Effector CD8-positive, alpha-beta T cell (primary cell): ENCODE measurements at places on chromosomes 13 and 19.

GRCh38 chr19:16442386-16443276 lies 29.1 kb downstream of the EPS15L1 start:
- DNase-seq = no peak

GRCh38 chr13:79448413-79448812 lies 32.5 kb upstream of the NDFIP2 start:
- no peak for DNase-seq

- DNase-seq = no peak
These were observed 19.8 kb downstream of the PAK4 start for GRCh38 chr19:39145180-39145953.

- no peak for DNase-seq
These were observed 4.6 kb upstream of the CCNE1 start for GRCh38 chr19:29807178-29807577.

DNA sequence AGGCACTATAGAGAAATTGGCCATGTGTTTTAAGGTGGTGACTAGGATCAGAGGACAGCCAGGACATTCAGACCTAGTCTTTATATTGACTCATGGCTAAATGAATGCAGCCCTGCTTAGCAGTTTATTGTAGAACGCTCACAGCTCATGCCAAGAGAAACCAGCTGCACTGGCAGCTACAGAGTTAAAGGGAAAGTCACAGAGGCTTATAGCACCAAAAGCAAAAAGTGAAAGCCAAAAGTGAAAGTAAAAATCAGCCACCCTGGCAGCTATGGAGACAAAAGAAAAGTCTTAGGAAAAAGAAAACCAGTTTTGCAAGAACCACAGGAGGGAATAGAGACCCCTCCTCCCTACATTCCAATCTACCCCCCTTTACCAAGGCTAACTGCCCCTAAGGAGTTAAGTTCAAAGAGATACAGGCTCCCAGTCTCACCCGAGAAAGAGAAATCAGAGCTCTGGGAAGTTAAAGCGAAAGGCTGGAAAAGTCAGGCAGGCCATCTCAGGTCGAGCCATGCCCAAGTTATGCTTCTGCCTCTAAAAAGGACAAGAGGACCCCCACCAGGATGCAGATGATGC lies 99.0 kb downstream of the ZNF429 start:
- no peak for DNase-seq

DNA sequence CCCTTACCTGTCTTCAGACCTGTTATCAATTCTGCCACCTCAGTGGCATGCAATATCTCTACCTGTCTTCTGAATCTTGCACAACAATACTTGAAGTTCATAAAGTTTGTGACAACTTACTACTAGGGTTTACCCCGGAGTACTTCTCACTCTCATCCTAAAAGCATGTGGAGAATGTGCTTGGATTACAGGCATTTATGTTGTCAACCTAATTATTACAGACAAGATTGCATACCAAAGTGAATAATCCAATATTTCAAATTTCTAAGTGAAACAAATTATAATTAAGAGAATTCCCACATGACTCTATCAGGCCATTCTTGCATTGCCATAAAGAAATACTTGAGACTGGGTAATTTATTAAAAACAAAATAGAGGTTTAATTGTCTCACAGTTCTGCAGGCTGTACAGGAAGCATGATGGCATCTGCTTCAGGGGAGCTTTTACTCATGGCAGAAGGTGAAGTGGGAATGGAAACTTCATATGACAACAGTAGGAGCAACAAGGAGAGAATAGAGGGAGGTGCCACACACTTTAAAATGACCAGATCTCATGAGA lies 661.0 kb upstream of the SPRY2 start:
- DNase-seq = no peak

DNA sequence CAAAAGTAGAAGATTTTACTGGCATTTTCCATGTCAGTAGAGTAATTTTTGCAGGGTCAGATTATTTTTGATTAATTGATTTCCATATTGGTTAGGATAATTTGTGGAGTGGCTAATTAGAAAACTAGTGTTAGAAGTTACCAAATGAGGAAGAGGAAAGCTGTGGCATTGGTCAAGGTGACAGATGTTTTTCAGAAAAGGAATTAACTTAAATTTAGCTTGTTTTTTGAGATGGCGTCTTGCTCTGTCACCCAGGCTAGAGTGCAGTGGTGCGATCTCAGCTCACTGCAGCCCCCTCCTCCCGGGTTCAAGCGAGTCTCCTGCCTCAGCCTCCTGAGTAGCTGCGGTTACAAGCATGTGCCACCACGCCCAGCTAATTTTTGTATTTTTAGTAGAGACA lies 28.8 kb downstream of the LSM14A start:
- no peak for DNase-seq

DNA sequence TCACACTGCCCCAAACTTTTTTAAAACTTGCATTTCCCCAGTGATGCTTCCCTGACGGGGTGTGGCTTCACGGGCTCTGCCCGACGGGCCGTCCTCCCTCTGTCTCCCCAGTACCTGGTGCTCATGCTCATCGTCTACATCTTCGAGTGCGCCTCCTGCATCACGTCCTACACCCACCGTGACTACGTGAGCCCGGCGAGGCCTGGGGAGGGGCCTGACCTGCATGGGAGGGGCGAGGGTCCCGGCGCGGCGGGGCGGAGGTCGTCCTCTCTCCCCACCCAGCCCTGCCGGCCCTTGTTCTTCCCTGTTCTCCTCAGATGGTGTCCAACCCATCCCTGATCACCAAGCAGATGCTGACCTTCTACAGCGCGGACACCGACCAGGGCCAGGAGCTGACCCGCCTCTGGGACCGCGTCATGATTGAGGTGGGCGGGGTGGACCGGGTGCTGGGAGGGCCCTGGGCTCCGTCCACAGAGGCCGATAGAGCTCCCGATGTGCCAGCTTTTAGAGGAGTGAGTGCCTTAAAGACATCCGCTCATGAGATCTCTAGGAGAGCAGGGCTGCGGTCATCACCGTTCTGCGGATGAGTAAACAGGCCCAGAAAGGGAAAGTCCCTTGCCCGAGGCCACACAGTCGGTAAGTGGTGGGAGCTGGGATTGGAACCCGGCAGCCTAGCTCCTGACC lies 6.9 kb downstream of the UPK1A start:
- no peak for DNase-seq

DNA sequence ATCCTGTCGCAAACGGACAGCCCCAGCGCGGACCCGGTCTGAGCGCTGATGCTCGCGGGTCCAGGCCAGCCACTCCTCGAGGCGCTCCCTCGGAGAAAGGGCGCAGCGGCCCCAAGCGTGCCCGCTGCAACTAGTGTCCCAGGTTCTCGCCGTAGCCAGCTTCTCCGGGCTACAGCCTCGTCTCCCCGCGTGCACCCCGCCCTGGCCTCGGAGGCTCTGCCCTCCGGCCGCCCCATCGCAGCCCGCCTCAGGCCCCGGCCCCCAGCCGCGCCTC lies 487 bp downstream of the FLT1 start:
- no peak for DNase-seq

- DNase-seq = no peak
These were observed 261.3 kb downstream of the DACH1 start for GRCh38 chr13:71605744-71606143.

DNA sequence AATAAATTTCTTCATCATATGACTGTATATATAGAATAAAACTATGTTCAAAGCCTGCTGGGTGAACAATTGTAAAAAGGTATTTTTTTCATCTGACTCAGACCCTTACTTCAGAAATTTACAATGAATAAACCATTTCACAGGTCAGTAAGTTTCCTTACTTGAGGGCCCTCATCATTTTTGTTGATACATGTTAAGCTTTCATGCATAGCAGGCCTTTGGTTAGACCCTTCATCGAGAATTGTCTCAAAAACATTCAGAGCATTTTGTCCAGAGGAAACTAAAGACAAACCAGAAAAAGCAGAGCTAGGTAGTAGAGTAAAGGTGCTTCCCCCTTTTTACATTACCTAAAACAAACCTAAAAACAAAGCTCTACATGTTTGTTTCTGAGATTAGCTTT lies 46.2 kb downstream of the FNDC3A start:
- no peak for DNase-seq

- no peak for DNase-seq
These were observed 60.6 kb downstream of the CDADC1 start for GRCh38 chr13:49308097-49308875.

- DNase-seq = no peak
These were observed 223.9 kb downstream of the LACC1 start for GRCh38 chr13:44103429-44104196.

DNA sequence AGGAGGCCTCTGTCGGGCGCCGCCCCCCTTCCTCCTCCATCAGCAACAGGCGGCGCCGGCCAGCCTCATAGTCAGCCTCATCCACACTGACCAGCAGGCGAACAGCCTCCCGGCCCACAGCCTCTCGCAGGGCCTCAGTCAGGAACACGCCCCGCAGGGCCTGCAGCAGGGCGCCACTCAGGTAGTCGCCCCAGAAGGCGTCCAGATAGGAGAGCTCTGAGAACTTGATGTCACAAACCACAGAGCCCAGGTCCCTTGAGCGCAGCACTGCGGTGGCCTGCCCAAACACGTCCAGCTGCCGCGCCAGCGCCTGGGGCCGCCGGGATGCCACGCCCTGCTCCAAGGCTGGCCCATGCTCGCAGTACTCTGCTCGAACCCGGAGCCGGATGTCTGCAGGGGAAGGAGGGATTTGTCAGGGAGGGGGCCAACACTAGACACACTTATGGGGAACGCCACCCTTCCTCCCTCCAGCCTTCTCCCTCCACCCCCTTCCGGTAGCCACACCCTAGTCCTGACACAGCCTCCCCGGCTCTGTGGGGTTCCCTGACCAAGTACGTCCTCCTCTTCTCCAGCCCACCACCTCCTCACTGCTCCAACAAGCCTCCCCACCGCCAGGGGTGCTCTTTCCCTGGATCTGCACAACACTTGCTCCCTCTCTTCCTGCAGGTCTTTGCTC lies 17.9 kb downstream of the DEDD2 start:
- peak; percentile 26 for DNase-seq

DNA sequence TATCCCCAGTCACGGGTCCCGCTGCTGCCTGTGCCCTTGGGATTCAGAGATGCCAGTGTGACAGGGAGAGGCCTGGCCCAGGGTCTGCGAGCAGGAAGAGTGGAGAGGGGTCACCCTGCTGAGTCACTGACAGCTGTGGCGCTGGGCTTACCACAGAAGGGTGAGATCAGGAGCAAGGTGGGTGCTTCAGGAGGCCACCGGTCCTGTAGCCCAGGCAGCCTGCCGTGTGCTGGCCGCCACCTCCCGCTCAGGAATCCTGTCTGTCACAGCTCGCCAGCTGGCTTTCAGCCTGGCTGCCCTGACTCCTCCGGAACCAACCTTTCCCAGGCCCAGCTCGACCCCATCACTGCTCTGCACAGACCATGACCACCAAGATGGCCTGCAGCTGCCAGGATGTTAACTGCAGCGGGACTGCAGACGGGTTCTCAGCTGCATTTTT lies 25.3 kb downstream of the NAXD start:
- DNase-seq = no peak

GRCh38 chr19:4909156-4909896 lies at the start of gene UHRF1:
UHRF1 (plus strand) TSS chr19:4909501; CDS start chr19:4910886, 1,385 bp downstream.
- DNase-seq = no peak

- no peak for DNase-seq
These were observed 625 bp downstream of the F2RL3 start for GRCh38 chr19:16889366-16889882.

GRCh38 chr13:73989244-73989843 lies 144.9 kb downstream of the KLF12 start:
- no peak for DNase-seq

DNA sequence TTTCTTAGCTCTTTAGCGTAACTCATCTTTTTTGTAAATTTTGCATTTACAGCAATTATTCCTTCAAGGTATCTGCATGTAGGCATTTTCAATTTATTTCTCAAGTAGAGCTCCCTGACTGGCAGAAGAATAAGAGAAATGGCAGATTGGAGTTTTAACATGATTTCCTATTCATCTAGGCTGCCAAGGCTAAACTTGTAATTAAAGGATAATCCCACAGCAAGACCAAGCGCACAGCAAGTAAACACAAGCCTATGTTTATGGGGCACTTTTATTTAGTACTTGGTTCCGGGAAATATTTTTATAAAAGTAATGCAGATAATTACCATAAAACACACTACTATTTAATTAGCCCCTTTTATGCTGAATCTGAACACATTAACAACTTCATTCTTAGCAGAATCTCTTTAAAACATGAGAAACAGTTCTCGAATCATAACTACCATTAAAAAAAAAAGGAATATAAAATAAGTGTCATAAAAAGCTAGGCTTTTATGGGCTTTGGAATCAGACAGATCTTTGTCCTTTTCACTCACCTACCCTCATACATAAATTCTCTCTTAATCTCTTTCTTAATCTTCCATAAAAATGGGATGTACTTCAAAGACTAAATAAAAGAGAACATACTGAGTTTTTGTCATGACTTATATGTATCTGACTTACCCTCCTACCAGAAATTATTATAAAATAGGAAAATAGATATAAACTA lies 961.6 kb upstream of the MIR17HG start:
- DNase-seq = no peak

DNA sequence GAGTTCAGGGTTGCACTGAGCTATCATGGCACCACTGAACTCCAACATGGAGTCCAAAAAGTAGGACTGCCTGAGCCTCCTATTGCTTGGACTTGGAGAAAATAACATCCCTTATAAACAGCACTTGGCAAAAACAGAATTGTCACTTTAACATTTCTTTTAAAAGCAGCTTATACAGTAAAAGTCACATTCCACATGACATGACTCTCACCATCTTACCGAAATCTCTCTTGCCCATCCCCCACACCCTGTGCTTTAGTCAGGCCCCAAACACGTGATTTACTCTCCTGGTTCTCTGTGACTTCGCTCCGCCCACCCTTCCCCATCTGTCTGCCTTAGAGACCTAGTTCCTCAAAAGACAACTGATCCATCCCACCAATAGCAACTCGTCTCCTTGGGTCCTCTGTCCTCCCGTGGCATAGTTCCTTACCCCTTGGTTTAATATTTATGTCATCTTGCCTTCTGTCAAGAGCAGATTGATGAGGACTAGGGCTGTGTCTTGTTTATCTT lies 4.6 kb downstream of the SAFB start:
- no peak for DNase-seq

GRCh38 chr19:28941833-28942232 lies 271.1 kb downstream of the UQCRFS1 start:
- no peak for DNase-seq

DNA sequence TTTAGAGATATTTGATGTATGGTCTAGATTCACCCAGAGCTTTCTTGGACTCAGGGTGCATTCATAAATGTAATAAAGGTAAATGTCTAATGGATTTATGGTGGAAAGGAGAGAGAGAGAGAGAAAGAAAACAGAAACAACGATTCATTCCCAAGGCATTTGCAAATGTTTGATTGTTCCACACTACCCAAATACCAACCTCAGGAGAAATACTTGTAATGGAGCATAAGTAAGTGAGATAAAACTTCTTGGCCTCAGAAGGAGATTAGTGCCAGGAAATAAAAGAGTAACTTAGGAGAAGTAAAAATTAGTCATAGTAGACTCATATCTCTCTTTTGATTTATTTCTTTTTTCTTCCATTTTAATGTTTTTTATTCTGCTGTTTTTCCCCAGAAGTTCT lies 40.6 kb upstream of the DGKH start:
- no peak for DNase-seq

GRCh38 chr19:3881272-3882040 lies 971 bp downstream of the ATCAY start:
- DNase-seq = no peak

- peak; percentile 75 for DNase-seq
These were observed 35.7 kb upstream of the MATK start for GRCh38 chr19:3821857-3822364.

GRCh38 chr19:17402982-17403855 lies 2.2 kb downstream of the BST2 start:
- peak; percentile 48 for DNase-seq
